ENCODE measurements at places on chromosomes 5 and 9. TPM values are rescaled to one million over a fixed set of nuclear protein-coding genes. Genes with fewer than 3 reads are reported as not detected.

DNA sequence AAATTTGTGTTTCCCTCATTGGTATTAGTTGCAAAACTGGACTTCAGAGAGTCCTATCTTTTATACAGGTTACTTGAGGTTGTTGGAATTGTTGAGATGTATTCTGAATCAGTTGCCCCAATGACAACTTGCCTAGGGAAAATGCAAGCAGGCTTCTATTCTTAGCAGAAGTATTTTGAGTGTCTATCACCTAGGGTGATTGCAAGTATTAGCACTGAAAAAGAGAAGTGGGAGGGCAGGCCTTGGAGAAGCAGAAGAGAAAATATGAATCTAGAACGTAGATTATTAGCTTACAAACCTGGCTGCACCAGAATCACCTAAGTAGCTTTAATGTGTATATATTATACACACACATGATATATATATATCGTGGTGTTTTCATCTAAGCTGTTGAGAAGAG, 43.2 kb downstream of the ADAMTS12 start:
- no peaks in the 10 kb centered on the region for H3K36me3 ChIP-seq
- H3K27ac ChIP-seq, result no peak overlapping the region
- H3K4me1 ChIP-seq, result peaks cover 14% of the 10 kb centered on the region
- no peak overlapping the region for H3K4me3 ChIP-seq
- H3K27me3 ChIP-seq, result no peaks in the 10 kb centered on the region
- no peak for DNase-seq

DNA sequence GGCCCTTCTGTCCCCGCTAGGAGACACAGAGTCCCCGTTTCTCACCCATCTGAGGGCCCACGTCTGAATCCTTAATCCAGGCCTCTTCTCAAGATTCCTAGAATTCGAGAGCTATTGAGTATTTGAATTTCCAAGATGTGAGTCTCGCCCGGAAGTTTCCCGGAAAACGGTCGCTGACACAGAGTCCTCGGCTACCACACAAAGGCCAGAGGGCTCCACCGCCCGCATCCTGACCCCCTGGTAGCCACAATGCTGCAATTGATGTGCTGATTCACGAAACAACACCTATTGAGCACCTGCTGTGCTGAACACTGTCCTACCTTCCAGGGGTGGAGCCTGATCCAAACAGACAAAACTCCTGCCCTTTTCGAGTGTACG, 670 bp upstream of the FBP1 start:
- no peaks in the 10 kb centered on the region for H3K36me3 ChIP-seq
- H3K4me1 ChIP-seq, result peaks cover 6% of the 10 kb centered on the region
- H3K27me3 ChIP-seq, result peaks cover 11% of the 10 kb centered on the region
- DNase-seq, result no peak
- H3K27ac ChIP-seq, result no peak overlapping the region
- H3K4me3 ChIP-seq, result peak overlapping the region; percentile 76

GRCh38 chr9:17927616-17928015, 348.8 kb downstream of the SH3GL2 start:
- H3K27me3 ChIP-seq, result no peaks in the 10 kb centered on the region
- no peak for DNase-seq
- H3K27ac ChIP-seq, result no peak overlapping the region
- H3K4me3 ChIP-seq, result no peak overlapping the region

GRCh38 chr9:17171309-17172094, 36.7 kb downstream of the CNTLN start:
- no peaks in the 10 kb centered on the region for H3K27me3 ChIP-seq
- no peak for DNase-seq
- H3K36me3 ChIP-seq, result no peaks in the 10 kb centered on the region

- H3K4me3 ChIP-seq, result no peak overlapping the region
- DNase-seq, result no peak
- H3K27me3 ChIP-seq, result no peaks in the 10 kb centered on the region
- peaks cover 18% of the 10 kb centered on the region for H3K4me1 ChIP-seq
Measured at GRCh38 chr5:78530342-78531096, 118.1 kb downstream of the LHFPL2 start.

Gene OLFM1
- 3.3 TPM for total RNA-seq

Gene IFNA2
- total RNA-seq, result not detected

Gene CD14
- 67.3 TPM for total RNA-seq

DNA sequence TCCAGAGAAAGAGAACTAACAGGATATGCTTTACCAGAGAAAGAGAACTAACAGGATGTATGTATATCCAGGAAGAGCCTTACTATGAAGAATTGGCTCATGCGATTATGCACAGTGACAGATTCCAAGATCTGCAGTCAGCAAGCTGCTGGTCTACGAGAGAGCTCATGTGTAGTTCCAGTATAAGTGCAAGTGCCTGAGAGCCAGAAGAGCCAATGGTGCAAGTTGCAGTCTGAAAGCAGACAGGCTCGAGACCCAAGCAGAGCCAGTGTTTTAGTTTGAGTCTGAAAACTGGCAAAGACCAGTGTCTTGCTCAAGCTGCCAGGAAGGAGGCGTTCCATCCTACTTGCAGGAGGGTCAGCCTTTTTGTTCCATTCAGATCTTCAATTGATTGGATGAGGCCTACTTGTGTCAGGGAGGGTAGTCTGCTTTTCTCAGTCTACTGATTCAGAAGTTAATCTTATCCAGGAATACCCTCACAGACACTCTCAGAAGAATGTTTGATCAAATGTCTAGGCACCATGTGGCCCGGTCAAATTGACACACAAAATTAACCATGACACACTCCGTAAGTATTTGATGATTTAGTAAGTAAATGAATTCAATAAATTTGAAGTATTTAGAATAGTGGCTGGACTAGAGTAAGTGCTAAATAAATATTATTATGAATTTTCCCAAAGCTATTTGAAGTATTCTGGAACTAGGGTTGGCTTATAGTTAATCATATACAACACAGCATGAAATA, 372.1 kb upstream of the SGCD start:
- H3K4me1 ChIP-seq, result peaks cover 32% of the 10 kb centered on the region
- H3K27me3 ChIP-seq, result no peaks in the 10 kb centered on the region

GRCh38 chr5:10265245-10266109, 15.4 kb downstream of the CCT5 start:
- DNase-seq, result no peak
- no peaks in the 10 kb centered on the region for H3K4me1 ChIP-seq
- no peak overlapping the region for H3K4me3 ChIP-seq
- H3K27me3 ChIP-seq, result no peaks in the 10 kb centered on the region
- no peak overlapping the region for H3K27ac ChIP-seq
- no peaks in the 10 kb centered on the region for H3K36me3 ChIP-seq

DNA sequence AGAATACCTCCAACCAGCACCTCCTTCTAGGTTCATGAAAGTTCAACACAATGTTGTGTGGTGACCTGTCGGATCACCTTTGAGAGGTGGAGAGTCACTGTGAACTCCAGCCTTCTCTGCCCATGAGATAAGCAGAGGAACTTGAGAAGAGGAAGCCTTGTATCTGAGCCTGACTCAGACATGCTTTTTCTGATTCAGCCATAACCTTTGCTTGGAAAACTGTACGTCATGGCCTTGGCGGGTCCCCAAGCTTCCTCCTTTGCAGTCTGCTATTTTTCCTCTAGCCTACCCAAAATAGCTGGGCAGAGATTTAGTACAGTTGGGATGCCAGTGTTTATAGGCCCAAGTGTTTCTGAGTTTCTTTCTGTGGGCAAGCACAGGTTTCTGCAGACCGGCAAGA, 274.7 kb downstream of the CETN3 start:
- H3K27me3 ChIP-seq, result no peaks in the 10 kb centered on the region
- peak overlapping the region; percentile 53 for H3K27ac ChIP-seq
- H3K36me3 ChIP-seq, result no peaks in the 10 kb centered on the region
- no peak overlapping the region for H3K4me3 ChIP-seq

Gene CXXC5
- 34.9 TPM for total RNA-seq

DNA sequence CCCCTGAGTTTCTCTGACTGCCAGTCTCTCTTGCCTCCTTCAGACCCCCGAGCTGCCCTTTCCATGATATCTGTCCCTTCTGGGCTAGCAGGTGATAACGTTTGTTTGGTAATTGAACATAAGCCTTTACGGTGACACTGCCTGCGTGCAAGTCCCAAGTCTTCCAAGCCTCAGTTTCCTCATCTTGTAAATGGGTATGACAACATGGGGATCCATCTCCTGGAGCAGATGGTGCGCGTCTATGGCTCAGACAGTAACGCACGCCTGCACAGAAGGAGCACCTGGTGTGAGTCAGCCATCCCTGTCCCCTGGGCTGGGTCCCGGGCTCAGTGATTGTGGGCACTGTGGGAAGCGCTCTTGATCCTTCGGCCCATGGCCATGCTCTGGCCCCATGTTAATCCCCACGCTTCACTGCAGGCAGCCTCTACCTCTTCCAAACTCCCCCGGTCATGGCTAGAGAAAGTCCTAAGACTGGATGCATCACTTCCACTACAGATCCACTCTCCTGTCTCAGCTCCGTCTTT, 85.8 kb downstream of the DAP start:
- no peaks in the 10 kb centered on the region for H3K4me1 ChIP-seq
- H3K4me3 ChIP-seq, result no peak overlapping the region
- H3K27ac ChIP-seq, result no peak overlapping the region
- no peaks in the 10 kb centered on the region for H3K27me3 ChIP-seq
- DNase-seq, result no peak
- H3K36me3 ChIP-seq, result no peaks in the 10 kb centered on the region

DNA sequence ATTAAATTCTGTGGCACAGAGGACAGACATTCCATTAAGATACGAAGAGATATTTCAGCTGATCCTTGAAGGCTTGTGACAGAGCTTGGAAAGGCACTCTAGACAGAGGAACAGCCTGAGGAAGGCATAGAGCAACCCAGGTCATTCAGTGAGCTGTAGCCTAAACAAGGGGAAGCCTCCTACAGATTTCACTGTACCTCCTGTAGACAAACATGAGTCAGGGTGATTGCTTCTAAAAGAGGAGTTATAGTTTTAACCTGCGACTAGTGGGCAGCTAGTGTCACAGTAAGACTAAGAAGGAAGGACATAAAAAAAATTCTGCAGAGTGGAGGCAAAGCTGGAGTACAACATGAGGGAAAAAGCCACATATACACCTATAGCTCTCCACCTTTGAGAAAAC, 43.5 kb upstream of the ANKDD1B start:
- peaks cover 9% of the 10 kb centered on the region for H3K4me1 ChIP-seq
- no peaks in the 10 kb centered on the region for H3K27me3 ChIP-seq
- H3K27ac ChIP-seq, result no peak overlapping the region
- H3K36me3 ChIP-seq, result no peaks in the 10 kb centered on the region
- DNase-seq, result no peak

DNA sequence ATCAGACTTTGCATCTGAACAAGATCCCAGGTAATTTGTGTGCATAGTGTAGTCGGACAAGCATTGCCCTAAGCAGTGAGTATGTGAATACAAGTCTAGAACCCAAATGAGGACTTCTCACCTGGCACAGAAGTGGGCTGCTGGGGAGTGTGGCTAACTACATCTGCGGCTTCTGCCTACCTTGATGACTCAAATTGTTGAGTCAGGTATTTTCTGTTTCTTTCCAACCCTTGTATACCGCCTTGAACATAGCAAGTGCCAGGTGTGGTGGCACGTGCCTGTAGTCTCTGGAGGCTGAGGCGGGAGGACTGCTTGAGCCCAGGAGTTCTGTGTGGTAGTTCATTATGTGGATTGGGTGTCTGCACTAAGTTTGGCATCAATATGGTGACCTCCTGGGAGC, 7.9 kb upstream of the JADE2 start:
- peaks cover under 1% of the 10 kb centered on the region for H3K4me1 ChIP-seq
- H3K36me3 ChIP-seq, result no peaks in the 10 kb centered on the region
- no peak for DNase-seq
- no peak overlapping the region for H3K27ac ChIP-seq
- H3K27me3 ChIP-seq, result no peaks in the 10 kb centered on the region
- no peak overlapping the region for H3K4me3 ChIP-seq

DNA sequence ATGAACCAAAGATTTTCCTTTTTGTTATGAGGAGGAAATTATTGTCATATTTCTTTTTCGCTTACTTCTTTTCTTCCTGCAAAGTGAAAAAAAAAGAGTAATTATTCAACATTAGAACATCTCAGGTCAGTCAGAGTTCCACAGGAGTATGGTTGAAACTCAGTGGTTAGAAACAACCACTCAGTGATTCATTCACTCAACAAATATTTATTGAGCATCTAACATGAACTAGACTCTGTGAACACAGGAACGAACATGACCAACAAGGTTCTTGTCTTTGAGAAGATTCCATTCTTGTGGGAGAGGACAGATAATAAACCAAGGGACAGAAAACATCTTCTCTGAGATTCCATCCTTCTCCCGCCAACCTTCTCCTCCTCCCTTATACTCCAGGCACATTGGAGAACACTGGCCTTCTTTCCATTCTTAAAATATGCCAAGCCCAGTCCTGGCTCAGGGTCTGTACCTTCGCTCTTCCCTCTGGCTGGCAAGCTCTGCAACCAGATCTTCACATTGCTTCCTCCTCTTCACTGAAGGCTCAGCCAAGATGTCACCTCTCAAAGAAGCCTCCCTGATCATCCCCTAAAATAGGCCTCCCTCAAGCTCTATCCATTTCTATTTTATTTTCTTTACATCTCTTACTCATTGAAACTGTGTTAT, 6.8 kb upstream of the GRAMD2B start:
- H3K4me1 ChIP-seq, result peaks cover 31% of the 10 kb centered on the region
- DNase-seq, result no peak
- H3K27me3 ChIP-seq, result no peaks in the 10 kb centered on the region
- H3K36me3 ChIP-seq, result no peaks in the 10 kb centered on the region

GRCh38 chr9:103804077-103804735, 289.9 kb upstream of the SMC2 start:
- H3K27ac ChIP-seq, result no peak overlapping the region
- no peak overlapping the region for H3K4me3 ChIP-seq
- H3K27me3 ChIP-seq, result no peaks in the 10 kb centered on the region
- no peak for DNase-seq
- H3K36me3 ChIP-seq, result no peaks in the 10 kb centered on the region

Gene ARID3C
- total RNA-seq, result not detected

GRCh38 chr5:159208514-159209437, 577 bp downstream of the RNF145 start:
- peak; percentile 50 for DNase-seq
- peaks cover 28% of the 10 kb centered on the region for H3K4me1 ChIP-seq
- peak overlapping the region; percentile 96 for H3K4me3 ChIP-seq
- no peaks in the 10 kb centered on the region for H3K27me3 ChIP-seq

- no peak for DNase-seq
- no peak overlapping the region for H3K4me3 ChIP-seq
- H3K36me3 ChIP-seq, result no peaks in the 10 kb centered on the region
- peaks cover 19% of the 10 kb centered on the region for H3K4me1 ChIP-seq
- H3K27me3 ChIP-seq, result no peaks in the 10 kb centered on the region
Measured at GRCh38 chr5:81859624-81860023, 108.7 kb upstream of the SSBP2 start.

DNA sequence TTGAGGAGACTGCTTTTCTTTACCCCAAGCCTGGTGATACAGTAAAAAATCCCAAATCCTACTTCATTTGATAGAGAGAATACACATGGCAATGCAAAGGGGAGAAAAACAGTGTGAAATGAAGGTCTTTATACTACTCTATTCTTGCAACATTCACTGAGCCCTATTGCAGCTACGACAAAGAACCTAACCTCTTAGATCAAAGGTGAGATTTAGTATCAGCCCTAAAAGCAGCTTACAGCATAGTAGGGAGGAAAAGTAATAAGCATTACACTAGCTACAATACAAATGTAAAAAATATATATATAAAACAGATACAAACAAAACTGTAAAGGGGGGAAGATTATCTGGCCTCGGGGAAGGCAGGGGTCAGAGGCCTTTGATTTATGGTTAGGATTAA, 147.1 kb downstream of the MAPKAP1 start:
- peaks cover 25% of the 10 kb centered on the region for H3K4me1 ChIP-seq
- no peaks in the 10 kb centered on the region for H3K36me3 ChIP-seq
- H3K4me3 ChIP-seq, result no peak overlapping the region
- H3K27ac ChIP-seq, result no peak overlapping the region
- H3K27me3 ChIP-seq, result no peaks in the 10 kb centered on the region
